ENCODE measurements at places on chromosomes 7 and 10. TPM values are rescaled to one million over a fixed set of nuclear protein-coding genes. Genes with fewer than 3 reads are reported as not detected.

DNA sequence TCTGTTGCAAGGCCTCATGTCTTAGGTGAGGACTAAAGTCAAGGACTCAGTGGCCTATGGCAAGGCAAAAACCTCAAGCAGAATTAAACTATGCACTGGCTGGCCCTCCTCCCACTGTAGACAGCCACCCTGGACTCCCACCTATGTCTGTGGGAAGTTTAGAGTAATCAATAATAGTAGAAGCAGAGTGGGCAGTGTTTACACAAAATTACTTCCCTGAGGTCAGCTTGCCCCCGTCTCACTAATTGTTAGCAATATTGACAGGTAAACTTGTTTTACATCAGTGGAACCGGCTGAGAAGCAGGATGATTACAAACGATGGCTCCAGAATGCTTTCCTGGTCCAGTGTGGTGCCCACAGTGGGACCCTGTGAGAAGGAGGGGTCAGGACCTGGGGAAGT is 27.9 kb upstream of the NPFFR1 start:
- H3K27me3 ChIP-seq: peaks cover 4% of the 10 kb centered on the region
- H3K36me3 ChIP-seq: peaks cover 14% of the 10 kb centered on the region
- no peaks in the 10 kb centered on the region for H3K4me1 ChIP-seq
- H3K4me3 ChIP-seq: no peak overlapping the region
- H3K27ac ChIP-seq: no peak overlapping the region

DNA sequence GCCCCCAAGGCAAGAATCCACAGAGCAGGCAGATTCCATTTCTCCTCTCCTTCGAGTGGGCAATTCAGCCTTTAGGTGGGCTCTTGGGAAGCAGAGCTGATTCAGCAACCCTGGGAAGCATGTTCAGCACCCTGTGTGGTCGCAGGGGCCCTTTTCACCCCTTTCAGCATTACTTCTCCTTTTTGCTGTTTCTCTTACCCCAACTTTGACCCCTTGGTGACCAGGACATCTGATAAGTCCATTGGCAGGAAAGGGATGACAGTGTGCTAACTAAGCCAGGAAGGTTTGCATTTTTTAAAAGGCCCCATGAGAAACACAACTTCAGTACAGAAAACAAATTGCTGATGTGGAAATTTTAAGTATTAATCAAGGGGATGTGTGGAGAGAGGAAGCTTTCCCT is 283.7 kb upstream of the NRP1 start:
- H3K27ac ChIP-seq: no peak overlapping the region
- DNase-seq: no peak
- no peak overlapping the region for H3K4me3 ChIP-seq
- H3K36me3 ChIP-seq: no peaks in the 10 kb centered on the region
- H3K4me1 ChIP-seq: no peaks in the 10 kb centered on the region
- H3K27me3 ChIP-seq: no peaks in the 10 kb centered on the region

- H3K27me3 ChIP-seq: peaks cover 6% of the 10 kb centered on the region
- no peak overlapping the region for H3K4me3 ChIP-seq
- no peaks in the 10 kb centered on the region for H3K36me3 ChIP-seq
Measured at GRCh38 chr7:43244232-43244631, 131.8 kb downstream of the HECW1 start.

NPSR1 gene
- total RNA-seq: not detected

DNA sequence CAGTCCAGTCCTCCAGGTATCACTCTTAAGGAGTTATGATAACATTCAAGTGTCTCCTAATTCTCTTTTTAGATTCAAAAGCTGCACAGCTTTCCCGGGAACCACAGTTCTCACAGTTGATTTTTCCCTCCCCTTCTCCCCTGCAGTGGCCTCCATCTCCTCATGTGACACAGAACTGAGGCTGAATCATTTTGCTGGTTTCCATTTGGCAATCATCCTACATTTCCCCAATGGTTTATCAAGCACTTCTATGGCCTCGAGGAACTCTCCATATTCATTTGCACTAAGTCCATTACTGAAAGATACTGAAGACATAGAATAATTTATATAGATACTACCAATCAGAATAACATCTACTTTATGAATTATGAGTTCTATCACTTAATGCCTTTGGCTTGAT is 484.9 kb downstream of the GPAM start:
- no peak overlapping the region for H3K4me3 ChIP-seq
- DNase-seq: no peak
- H3K27me3 ChIP-seq: no peaks in the 10 kb centered on the region

WIPF3 gene
- total RNA-seq: not detected

ELAPOR2 gene
- 2.9 TPM for total RNA-seq

- H3K36me3 ChIP-seq: peaks cover 5% of the 10 kb centered on the region
- peaks cover 14% of the 10 kb centered on the region for H3K4me1 ChIP-seq
- no peak overlapping the region for H3K4me3 ChIP-seq
- DNase-seq: no peak
Measured at GRCh38 chr10:3820255-3820654, 35.2 kb upstream of the KLF6 start.

DNA sequence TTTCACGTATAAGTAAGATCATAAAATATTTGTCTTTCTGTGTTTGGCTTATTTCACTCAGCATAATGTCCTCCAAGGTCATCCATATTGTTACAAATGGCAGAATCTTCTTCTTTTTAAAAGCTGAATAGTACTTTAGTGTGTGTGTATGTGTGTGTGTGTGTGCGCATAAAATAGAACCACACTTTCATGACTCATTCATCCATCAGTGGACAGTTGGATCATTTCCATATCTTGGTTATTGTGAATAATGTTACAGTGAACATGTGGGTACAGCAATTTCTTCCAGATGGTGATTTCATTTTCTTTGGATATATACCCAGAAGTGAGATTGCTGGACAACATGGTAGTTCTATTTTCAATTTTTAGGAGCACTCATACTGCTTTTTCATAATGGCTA is 622.4 kb downstream of the NRG3 start:
- no peaks in the 10 kb centered on the region for H3K4me1 ChIP-seq
- no peak overlapping the region for H3K27ac ChIP-seq
- H3K4me3 ChIP-seq: no peak overlapping the region
- DNase-seq: no peak
- no peaks in the 10 kb centered on the region for H3K27me3 ChIP-seq

DNA sequence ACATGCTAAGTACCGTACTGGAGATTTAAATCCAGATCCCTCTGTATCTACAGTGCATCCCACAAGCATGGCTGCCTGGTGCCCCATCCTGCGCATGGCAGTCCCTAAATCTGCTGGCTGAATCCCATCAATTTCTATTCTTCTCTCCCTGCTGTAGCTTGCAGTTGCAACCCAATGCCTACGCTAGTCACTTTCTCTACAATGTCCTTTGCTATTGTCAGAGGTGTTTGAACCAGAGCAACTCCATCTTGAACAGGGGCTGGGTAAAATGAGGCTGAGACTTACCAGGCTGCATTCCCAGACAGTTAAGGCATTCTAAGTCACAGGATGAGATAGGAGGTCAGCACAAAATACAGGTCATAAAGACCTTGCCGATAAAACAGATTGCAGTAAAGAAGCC is 461.2 kb downstream of the PLXNA4 start:
- H3K4me3 ChIP-seq: no peak overlapping the region
- peaks cover 6% of the 10 kb centered on the region for H3K27me3 ChIP-seq
- no peaks in the 10 kb centered on the region for H3K36me3 ChIP-seq
- H3K27ac ChIP-seq: no peak overlapping the region

DNA sequence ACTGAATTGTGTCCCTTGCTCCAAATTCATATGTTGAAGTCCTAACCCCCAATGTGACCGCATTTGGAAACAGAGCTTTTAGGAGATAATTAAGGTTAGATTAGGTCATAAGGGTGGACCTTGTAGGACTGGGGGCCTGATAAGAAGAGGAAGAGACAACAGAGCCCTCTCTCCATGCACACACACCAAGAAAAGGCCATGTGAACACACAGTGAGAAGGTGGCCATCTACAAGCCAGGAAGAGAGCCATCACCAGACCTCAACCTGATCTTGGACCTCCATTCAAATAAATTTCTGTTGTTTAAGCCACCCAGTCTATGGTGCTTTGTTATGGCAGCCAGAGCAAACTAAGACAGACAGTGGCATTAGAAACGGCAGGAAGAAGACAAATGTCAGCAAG is 12.5 kb upstream of the PRKAR2B start:
- no peak overlapping the region for H3K27ac ChIP-seq
- peaks cover 4% of the 10 kb centered on the region for H3K4me1 ChIP-seq
- peaks cover 8% of the 10 kb centered on the region for H3K27me3 ChIP-seq
- no peak overlapping the region for H3K4me3 ChIP-seq
- H3K36me3 ChIP-seq: no peaks in the 10 kb centered on the region
- DNase-seq: no peak

DNA sequence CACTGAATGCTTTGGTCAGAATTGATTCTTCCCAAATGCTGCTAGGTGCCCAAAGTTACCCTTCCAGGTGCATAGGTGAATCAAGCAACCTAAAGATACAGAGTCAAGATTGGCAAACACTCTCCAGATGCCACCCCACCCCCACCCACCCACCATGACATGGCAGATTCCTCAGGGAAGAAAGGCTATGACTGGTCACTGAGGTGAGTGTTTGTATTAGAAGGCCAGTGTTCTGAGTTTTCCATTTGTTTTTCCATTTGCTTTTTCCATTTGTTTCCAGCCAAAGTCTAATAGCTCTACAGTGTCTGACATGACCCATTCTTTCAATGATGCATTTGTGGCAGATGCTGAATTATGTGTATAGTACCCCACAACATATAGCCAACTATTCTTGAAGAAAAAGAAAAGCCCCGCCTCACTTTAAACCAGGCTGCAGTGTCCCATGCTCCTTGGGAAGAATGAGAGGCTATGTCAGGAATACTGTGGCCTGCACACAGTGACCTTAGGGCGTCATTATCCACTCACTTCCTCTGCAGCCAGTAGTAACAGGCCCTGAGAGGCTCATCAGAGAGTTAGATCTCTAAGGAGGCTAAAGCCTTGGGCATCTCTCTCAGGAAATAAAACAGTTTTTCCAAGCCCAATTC is 16.1 kb upstream of the HIBADH start:
- no peak overlapping the region for H3K4me3 ChIP-seq
- no peaks in the 10 kb centered on the region for H3K36me3 ChIP-seq
- H3K4me1 ChIP-seq: no peaks in the 10 kb centered on the region
- no peak overlapping the region for H3K27ac ChIP-seq

DNA sequence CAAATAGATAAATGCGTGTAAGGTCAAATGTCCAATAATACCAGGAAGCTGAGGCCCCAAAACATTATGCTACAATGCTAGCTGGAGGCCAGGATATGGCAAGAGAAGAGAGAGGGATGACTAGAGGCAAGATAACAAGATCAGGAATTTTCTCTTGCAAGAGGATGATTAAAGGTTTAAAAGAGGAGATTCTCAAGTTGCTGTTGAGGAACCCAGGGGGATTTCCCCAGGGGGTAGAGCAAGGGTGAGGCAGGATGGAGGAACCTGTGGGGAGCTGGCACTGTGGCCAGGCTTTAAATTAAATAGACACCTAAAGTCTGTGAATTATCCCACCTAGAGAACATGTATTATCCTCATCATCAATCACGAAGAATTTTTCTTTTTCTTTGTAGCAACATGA is 3.4 kb upstream of the TAS2R60 start:
- H3K4me1 ChIP-seq: peaks cover 13% of the 10 kb centered on the region
- no peak overlapping the region for H3K27ac ChIP-seq
- H3K4me3 ChIP-seq: no peak overlapping the region
- no peaks in the 10 kb centered on the region for H3K27me3 ChIP-seq
- peaks cover 3% of the 10 kb centered on the region for H3K36me3 ChIP-seq

ACTR3C gene
- total RNA-seq: 6.4 TPM

OR2A5 gene
- not detected for total RNA-seq

GRCh38 chr10:78991187-78991586 is 77.6 kb upstream of the ZMIZ1 start:
- no peaks in the 10 kb centered on the region for H3K27me3 ChIP-seq
- H3K27ac ChIP-seq: no peak overlapping the region
- H3K4me1 ChIP-seq: peaks cover 4% of the 10 kb centered on the region
- H3K36me3 ChIP-seq: no peaks in the 10 kb centered on the region
- no peak for DNase-seq

RAB19 gene
- 8.1 TPM for total RNA-seq

DNA sequence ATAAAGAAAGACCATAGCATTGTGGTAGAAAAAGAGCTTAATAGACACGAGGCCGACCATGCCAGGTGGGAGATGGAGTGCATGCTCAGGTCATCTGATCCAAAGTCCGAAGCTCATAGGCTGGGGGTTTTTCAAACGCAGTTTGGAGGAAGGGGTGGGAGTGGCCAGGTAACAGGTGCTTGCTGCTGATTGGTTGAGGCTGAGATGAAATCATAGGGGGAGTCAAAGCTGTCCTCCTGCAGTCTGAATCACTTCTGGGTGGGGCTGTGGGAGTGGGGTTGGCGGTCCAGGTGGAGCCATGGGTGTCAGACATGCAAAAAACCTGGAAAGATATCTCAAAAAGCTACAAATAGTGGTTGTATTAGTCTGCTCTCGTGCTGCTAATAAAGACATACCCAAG is 2.8 kb upstream of the ERCC6 start:
- no peak for DNase-seq
- no peak overlapping the region for H3K4me3 ChIP-seq
- H3K4me1 ChIP-seq: peaks cover 17% of the 10 kb centered on the region
- H3K36me3 ChIP-seq: peaks cover 3% of the 10 kb centered on the region
- no peak overlapping the region for H3K27ac ChIP-seq

DNA sequence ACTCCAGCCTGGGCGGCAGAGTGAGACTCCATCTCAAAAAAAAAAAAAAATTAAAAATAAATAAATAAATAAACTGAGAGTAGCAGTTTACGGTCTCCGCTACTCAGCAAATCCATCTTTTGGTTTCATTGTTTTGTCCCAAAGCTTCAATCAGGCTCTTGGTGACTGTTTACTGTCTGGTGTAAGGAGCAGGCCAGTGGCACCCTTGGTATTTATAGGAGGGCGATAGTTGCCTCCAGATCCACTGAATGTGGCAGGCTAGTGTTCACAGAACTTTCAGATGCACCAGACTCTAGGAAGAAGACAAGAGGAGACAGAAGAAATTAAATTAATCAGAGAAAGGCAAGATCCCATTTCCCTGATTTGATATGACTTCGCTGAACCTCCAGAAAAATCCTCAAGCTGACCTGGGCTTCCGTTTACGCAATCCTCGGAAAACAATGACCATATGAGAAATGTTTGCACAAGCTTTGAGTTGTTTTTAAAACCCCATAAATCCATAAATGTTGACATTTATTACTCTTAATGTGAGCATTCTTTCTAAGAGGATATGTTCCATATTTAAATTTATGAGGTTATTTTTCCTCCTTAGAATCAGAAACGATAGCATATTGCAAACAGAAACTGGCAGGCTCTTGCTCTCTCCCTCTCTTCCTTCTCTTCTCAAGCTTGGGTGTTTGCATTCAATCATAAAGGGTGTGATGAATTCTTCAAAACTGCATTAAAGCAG is 7.1 kb upstream of the MUC3A start:
- H3K27me3 ChIP-seq: peaks cover 9% of the 10 kb centered on the region
- DNase-seq: no peak
- H3K27ac ChIP-seq: no peak overlapping the region
- H3K36me3 ChIP-seq: no peaks in the 10 kb centered on the region

DNA sequence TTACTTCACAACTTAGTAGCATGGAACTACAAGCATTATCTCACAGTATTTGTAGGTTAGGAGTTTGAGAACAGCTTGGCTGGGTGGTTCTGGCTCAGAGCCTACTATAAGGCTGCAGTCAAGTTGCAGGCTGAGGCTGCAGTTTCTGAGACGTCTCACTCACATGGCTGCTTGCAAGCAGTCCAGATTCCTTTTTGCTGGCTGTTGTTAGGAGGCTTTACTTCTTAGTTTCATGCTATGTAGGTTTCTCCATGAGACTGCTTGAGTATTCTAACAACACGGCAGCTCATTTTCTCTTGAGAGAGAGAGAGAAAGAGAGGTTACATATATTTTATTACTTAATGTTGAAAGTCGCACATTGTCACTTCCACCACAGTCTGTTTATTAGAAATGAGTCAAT is 1073.9 kb downstream of the NXPH1 start:
- no peak overlapping the region for H3K4me3 ChIP-seq
- no peaks in the 10 kb centered on the region for H3K36me3 ChIP-seq
- no peak for DNase-seq
- H3K27ac ChIP-seq: no peak overlapping the region
- no peaks in the 10 kb centered on the region for H3K27me3 ChIP-seq
